ENCODE measurements at places on chromosomes 16 and 17. TPM values are rescaled to one million over a fixed set of nuclear protein-coding genes. Genes with fewer than 3 reads are reported as not detected.

DNA sequence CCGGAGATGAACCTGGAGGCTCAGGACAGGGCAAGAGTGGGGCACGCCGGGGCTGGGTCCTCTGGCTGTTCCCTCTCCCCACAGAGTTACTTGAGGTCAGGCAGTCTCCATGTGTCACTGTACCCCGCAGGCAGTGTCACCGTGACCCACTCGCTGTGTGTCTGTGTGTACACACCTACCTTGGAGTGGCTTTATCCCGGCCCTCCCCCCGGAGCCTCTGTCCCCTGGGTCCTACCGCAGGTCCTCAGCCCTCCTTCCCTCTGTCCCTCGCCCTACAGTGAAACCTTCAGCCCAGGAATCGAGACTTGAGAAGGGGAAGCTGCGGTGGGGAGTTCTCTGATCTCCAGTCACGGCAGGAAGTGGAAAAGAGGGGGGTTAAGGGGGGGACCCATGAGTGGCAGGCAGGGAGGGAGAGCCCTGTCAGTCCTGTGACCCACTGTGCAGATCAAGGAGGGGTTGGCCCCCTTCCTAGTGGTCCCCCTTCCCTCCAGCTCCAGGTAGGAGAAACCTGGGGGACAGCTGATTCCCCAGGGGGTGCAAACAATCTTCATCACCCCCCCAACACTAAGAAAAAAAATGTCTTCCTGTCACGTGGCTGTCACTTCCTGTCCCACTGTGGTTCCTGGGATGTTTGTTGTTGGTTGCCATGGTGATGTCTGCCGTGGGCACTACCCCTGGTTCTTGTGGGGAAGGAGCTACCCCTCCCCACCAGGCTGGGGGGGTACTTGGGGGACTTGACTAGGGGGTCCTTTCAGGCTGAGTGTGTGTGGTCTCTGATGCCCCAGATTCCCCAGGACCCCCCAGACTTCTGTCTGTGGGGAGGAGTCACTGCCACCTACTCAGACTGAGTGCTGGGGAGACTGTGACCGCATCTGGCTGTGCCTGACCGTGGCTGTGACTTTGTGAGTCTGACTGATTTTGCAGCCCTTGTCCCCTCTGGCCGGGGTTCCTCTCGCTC lies 13.7 kb downstream of the RARA start:
- peak; percentile 86 for DNase-seq

DNA sequence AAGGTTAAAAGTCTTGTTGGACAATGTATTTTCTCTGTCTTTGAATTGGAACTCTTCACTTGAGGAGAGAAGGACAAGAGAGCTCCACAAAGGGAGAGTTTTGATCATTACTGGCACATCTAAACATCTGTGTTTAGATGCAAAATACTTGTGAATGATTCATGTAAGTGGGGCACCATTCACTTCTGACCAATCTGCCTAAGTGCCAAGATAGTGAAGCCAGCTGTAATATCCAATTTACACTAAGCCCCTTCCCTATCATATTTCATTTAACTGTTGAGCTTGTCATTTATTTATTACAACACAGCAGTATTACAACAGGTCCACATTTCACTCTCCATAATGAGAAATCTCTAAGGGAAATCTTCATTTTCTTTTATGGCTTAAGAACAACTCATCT lies 832.3 kb upstream of the GOT2 start:
- no peak for DNase-seq

GRCh38 chr17:11908711-11909146 lies 88.5 kb downstream of the ZNF18 start:
- no peak for DNase-seq

- no peak for DNase-seq
These were observed 14.4 kb upstream of the ALOX12 start for GRCh38 chr17:6981426-6981825.

- no peak for DNase-seq
These were observed 432.6 kb downstream of the UTP18 start for GRCh38 chr17:51692917-51693316.

DNA sequence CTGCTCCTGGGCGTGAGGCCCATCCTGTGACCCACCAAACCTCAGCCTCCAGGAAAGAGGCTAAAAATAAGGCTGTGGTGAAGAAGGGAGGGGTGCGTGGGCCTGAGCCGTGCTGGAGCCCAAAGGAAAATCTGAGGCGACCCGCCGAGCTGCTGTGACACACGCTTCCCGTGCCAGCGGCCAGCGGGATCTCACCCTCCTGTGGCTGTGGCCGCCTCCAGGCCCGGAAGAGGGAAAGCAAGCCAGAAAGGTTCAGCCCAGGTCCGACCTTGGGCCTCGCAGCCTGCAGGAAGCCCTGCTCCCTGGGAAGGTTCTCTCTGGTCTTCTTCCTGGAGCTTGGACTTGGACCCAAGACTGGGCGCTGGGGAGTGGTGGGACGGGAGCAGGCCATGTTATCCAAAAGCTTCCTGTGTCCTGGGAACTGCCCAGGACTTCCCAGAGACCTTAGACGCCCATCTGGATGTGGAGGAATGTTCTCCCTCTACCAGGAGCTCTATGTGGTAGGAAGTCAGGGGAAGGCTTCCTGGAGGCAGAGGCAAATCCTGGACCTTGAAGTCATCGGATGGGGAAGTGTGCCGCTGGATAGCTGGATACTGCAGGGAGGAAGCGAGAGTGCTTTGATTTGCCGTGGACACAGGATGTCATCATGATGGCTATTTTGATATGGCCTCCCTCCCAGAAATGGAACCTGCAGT lies 11.4 kb downstream of the SPNS2 start:
- no peak for DNase-seq

DNA sequence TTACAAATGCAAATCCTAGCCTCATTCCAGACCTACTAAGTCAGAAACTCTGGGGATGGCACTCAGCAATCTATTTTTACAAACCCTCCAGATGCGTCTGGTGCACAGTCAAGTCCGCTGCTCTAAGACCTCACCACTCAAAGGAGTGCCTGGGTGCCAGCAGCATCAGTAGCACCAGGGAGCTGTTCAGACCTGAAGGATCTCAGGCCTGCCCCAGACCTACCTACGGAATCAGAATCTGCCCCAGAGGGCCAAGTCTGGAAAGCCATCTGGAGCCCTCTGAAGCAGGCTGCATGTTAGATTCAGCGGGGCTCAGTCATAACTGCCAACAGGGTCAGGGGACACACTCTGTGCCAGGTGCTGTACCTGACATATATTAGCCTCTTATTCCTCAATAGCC lies 17.6 kb downstream of the MEOX1 start:
- no peak for DNase-seq

DNA sequence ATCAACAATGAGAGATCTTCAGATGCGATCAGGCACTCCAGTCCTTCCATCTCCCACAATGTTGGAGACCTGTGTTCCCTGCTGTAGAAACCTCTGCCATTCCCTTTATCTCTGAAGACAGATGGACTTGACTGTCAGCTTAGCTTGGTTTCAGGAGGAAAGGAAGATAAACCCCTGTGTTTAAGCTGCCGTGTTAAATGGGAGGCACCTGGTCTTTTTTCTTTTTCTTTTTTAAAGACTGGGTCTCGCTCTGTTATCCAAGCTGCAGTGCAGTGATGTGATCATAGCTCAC lies 63.1 kb downstream of the USP22 start:
- no peak for DNase-seq

DNA sequence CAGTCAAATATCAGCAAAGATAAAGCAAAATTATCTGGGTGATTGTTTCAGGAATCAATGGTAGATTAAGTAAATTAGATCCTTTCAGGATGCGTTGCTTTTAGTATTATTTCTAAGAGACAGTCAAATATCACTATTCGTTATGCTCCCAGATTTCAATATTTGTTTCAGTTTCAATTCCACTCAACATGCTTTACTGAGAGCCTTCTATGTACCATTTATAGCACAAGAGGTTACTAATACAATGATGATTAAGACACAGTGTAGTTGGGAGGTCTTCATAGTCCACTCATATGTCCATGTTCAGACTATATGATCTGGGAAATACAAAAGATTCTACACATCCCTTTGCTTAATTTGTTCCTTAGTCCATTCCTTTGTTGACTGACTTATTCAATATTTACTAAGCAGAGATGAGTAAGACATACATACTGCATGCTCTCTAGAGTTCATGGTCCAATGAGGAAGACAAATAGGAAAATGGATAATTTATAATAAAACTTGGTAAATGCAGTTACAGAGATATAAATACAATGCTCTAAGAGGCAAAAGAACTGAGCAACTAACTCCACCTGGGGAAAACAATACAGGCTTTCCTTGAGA lies 88.2 kb upstream of the NOG start:
- DNase-seq: no peak

DNA sequence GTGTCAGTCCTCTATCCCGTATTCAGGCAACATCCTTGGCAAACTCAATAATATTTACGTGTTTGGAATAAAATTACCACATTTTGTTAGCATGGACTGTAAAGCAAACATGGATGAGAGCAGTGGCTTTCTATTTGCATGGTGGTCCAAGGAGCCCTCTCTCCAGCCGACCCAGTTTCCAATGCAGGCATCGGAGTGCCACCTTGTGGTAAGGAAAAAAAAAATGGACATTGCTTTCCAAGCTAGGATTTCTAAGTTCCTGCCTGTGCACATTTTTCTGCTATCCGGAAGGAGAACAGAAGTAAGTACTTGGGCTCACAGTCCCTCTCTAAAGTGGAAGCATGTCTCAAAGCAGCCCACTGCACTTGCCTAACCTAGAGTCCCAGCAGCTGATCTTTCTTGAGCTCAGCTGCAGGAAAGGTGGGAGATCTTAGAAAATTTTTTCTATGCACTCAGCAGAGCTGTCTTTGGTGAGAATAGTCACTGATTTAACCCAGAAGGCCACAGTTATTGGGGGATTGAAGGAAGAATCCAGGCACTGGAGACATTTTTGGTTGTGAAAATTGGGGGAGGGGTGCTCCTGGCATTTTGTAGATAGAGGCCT lies 46.0 kb upstream of the ERCC4 start:
- no peak for DNase-seq

GRCh38 chr17:69609473-69610305 lies 195.2 kb downstream of the MAP2K6 start:
- DNase-seq: no peak

Gene CEP112
- 3.8 TPM for total RNA-seq

Gene HNF1B
- total RNA-seq: not detected

Gene WDR90
- 79.1 TPM for total RNA-seq

All from activated naive CD8-positive, alpha-beta T cell treated with anti-CD3 and anti-CD28 coated beads, Interleukin-2, amount 10 ng/mL, durations not matched to agents 7 days and 5 days (primary cell).